ENCODE measurements at places on chromosomes 3 and 15. TPM values are rescaled to one million over a fixed set of nuclear protein-coding genes. Genes with fewer than 3 reads are reported as not detected.

Gene MINAR1
- total RNA-seq, result 4.9 TPM

Gene SYNPR
- total RNA-seq, result 0.95 TPM

Gene DUOXA2
- total RNA-seq, result 0.42 TPM

Gene SNTN
- not detected for total RNA-seq

Gene UPK1B
- 141 TPM for total RNA-seq

Gene PLA2G4E
- not detected for total RNA-seq

Gene ADIPOQ
- 1.4 TPM for total RNA-seq

Gene THRB
- total RNA-seq, result 14.8 TPM

Gene ZNF620
- total RNA-seq, result 5.3 TPM

Gene GOLGA6L10
- total RNA-seq, result 2.0 TPM
